ENCODE measurements at places on chromosomes 2 and 18.

DNA sequence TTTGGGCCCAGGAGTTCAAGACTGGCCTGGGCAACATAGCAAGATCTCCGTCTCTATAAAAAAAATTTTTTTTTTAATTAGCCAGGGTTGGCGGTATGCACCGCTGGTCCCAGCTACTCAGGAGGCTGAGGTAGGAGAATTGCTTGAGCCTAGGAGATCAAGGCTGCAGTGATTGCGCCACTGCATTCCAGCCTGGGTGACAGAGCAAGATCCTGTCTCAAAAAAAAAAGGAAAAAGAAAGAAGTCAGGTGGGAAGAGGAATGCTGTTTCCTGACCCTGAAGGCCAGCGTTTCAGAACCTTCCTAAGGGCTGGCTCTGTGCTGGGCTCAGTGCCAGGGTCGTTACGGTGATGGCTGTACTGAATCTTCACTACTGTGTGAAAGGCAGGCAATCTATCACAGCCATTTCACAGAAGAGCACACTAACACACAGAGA is 35.0 kb upstream of the AGAP1 start:
- DNase-seq = peak; percentile 1

- no peak for DNase-seq
Observed at GRCh38 chr18:42778445-42779042, 336.9 kb downstream of the RIT2 start.

DNA sequence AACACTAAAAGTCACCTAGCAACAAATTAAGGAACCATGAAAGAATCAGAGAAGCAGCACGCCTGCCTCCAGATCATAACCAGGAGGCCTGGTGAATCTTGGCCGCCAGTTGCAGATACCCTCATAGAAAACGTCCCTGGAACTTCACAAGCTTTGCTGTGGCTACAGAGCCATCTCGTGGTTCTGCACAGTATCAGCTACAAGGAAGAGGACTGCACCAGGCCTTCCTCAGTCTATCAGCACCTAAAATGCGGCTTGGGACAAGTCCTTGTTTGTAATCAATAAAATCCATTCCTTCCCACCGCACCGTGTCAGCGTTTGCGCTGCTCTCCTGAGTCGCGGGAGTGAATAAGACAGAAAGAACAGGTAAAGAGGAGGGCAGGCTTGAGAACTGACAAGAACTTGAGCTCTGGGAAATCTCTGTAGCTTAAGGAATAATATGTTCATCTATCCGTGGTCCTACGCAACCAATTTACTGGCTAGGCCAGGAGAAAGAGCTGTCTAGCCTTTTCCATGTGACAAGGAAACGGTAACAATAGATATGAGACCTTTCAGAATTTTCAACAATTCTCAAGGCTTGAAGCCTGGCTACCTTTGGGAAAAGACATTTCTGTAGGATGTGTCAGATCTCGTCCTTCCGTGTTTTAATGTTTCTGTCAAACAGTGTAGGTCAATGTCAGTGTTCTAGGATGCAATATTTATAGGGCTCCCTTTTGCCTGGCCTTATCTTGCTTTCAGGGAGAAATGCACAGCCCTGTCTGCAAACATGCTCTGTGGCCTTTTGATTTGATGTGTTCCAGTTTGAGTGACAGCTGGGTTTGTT is 128.5 kb upstream of the RAB12 start:
- DNase-seq = no peak

GRCh38 chr2:7191932-7192331 is 274.7 kb downstream of the RNF144A start:
- DNase-seq = no peak

DNA sequence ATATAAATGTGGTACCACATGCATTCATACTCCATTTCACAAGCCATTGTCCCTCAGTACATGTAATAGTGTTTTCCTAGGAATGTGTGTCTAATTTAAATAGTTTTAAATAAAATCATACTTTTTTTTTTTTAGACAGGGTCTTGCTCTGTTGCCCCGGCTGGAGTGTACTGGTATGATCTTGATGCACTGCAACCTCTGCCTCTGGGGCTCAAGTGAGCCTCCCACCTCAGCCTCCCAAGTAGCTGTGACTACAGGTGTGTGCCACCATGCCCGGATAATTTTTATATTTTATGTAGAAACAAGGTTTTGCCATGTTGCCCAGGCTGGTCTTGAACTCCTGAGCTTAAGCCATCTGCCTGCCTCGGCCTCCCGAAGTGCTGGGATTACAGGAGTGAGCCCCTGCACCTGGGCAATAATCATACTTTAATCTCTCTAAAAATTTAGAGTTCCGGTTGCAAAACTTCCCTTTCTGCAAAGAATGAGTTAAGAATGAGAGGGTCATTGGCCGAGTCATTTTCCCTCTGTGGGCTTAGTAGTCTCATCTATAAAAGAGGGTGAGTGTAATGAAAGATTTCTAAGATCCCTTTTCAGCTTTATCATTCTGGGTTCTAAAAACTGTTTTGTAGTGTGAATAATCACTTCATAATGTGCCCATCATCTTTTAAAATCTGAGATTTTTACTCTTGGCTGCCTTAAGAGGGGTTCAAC is 116.0 kb upstream of the PELI1 start:
- no peak for DNase-seq

- DNase-seq = peak; percentile 89
Observed at GRCh38 chr2:197273485-197273884, 37.1 kb downstream of the ANKRD44 start.

DNA sequence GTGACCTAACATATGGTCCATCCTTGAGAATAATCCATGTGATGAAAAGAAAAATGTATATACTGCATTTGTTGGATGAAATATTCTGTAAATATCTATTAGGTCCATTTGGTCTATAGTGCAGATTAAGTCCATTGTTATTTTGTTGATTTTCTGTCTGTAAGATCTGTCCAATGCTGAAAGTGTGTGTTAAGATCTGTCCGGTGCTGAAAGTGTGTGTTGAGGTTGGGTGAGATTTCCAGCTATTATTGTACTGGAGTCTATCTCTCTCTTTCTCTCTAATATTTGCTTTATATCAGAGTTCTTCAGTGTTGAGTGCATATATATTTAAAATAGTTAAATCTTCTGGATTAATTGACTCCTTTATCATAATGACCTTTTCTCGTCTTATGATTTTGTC is 828.8 kb upstream of the CRIM1 start:
- no peak for DNase-seq

DNA sequence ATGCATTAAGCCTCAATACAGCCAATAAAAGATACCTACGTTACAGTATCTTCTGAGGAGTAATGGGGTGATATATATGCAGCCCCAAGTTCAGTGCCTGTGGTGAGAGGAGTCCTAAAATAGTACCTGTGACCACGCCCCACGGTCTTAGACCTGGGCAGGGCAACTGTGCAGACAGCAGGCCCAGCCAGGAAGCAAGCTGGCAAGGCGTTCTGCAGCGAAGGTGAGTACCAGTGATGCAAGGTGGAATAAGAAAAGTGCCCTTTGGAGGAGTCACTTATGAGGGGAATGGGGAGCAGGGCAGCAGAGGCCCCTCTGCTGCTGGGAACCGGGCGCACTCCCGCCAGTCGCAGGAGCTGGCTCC is 12.7 kb upstream of the MAP3K2 start:
- DNase-seq = no peak

GRCh38 chr2:82599021-82599420 is 1860.1 kb downstream of the SUCLG1 start:
- no peak for DNase-seq

- DNase-seq = peak; percentile 56
Observed at GRCh38 chr2:100365434-100365833, 43.1 kb upstream of the LONRF2 start.

DNA sequence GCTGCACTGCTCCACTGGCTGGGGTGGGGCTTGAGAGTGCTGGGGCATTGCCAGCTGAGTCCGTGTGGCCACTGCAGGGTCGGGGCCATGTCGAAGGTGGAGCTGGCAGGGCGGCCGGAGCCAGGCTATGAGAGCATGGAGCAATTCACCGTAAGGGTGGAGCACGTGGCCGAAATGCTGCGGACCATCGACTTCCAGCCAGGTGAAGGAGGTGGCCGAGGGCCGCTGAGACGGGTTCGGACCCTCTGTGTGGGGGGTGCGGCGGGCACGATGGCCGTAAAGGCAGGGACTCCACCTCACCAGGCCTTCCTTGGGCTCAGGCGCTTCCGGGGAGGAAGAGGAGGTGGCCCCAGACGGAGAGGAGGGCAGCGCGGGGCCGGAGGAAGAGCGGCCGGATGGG is 2.1 kb downstream of the UCN start:
- no peak for DNase-seq

GRCh38 chr2:21044694-21045371 is 960 bp upstream of the APOB start:
- DNase-seq = no peak

GRCh38 chr2:119260646-119261492 is 37.2 kb downstream of the STEAP3 start:
- DNase-seq = no peak

- DNase-seq = no peak
Observed at GRCh38 chr2:215861607-215862350, 151.6 kb downstream of the MREG start.

DNA sequence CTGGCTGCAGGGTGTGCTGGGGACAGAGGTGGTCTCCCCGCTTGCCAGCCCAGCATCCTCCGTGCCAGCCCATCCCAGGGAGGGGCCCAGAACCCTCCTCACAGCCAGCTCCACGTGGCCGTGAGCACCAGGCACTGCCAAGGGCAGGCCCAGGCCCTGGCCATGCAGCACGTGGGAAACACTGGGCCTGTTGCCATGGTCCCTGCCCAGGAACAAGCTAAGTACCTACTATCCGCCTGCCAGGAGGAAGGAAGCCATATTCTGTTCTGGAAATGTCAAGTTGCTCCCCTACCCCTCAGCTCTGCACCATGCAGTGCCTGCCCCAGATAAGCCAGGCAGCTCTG is 250.6 kb downstream of the CYP26B1 start:
- DNase-seq = no peak

DNA sequence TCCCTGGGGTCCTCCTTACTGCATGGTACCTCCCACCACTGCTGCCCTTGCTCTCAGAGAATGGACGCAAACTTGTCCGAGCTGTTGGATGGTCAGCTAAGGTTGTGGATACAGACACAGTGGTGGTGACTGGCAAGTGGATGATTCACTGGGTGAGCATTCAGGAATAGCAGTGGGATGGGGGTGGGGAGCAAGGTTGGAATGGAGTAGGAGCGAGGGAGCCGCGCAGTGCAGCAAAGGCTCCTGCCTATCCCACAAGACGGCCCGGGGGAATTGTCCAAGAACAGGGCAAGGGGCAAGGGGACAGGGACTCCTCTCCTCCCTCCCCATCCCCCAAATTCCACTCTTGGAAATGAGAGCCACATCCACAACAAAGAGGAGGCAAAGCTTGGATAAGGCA is 102.2 kb downstream of the PIEZO2 start:
- no peak for DNase-seq

- DNase-seq = no peak
Observed at GRCh38 chr2:174840436-174840835, 76.2 kb upstream of the CHRNA1 start.

GRCh38 chr2:109352056-109352897 is 223.3 kb downstream of the SH3RF3 start:
- no peak for DNase-seq

GRCh38 chr2:159617646-159618045 is 1.3 kb upstream of the BAZ2B start:
- peak; percentile 47 for DNase-seq

- DNase-seq = no peak
Observed at GRCh38 chr18:25080211-25080610, 271.8 kb downstream of the ZNF521 start.

DNA sequence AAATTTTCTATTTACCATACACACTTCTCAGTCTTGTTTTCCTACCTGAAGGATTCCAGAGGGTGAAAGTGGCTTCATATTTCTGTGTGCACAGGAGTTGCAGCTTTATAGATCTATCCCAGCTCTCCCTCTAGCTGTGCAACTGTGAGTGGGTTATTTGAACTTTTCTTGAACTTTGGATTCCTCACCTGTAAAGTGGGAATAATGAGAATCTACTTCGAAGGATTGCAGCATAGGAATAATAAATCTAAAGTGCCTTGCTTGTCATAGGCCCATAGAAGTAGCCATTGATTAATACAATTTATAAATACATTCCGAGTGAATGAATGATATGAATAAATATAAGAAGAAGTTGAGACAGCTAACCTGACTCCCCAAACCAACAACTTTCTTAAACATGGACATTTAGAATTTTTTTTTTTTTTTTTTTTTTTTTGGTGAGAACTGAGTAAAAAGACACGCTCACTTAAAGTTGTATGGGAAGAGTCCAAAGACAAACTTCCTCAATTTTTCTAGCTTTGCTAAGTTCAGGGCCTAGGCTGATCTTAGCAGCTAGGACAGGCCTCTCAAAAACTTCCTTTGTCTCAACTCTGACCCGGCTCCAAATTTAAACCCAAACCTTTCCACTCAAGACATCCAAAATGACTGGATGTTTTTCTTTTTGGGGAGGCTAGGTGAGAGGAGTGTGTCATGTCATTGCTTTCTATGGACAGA is 203.3 kb upstream of the FBXO11 start:
- DNase-seq = no peak

GRCh38 chr2:216888081-216888480 is 28.2 kb upstream of the TNP1 start:
- no peak for DNase-seq

GRCh38 chr2:202269585-202269984 is 4.0 kb downstream of the NOP58 start:
- no peak for DNase-seq

DNA sequence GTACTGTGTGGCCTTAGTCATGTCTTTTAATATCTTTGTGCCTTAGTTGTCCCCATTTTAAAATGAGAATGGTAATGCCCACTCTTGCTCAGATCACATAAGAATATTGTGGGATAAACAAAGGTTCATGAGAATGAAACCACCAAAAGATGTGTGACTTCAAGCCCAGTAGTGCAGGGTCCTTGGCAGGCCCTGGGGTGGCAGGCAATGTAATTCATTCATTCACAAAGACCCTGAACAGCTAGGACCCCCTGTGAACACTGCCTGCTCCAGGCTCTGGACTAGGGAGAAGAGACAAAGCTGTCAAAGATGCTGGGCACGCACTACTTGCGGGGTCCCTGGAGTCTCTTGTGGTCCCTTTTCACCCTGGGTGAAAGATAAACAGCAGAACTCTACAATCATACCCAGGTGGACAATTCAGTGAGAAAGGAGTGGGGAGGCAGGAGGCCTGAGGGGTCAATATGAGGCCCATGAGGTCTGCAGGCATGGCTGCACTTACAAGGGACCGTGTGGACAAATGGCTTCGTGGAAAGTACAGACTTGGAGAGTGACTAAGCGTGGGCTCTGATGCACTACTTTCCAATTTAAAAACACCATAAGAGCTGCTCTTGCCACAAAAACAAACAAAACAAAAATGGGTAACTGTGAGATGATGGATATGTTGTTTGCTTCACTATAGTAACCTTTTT is 136.1 kb downstream of the SMAD7 start:
- no peak for DNase-seq

- DNase-seq = no peak
Observed at GRCh38 chr2:136247204-136247950, 129.4 kb upstream of the CXCR4 start.

- no peak for DNase-seq
Observed at GRCh38 chr2:201196003-201196402, 13.1 kb downstream of the CASP10 start.

- DNase-seq = no peak
Observed at GRCh38 chr2:192215096-192215877, 20.6 kb upstream of the TMEFF2 start.
